ENCODE measurements at places on chromosomes 13 and 19.

DNA sequence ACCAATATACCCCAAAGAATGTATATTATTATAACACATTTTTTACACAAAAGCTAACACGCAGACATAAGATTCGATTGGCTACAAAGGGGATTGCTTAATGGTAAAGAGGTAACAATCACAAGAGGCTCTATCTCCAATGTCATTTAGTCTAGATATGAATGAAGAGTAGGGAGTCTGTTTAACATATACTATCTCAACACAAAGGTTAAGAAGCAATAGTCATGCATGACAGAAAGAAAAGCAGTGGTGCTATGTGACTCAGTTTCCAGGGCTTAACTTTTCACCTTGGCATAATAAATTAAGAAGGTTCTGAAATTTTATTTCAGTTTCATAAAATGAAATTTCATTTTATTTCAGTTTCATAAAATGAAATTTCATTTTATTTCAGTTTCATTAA lies 33.3 kb downstream of the UFM1 start:
- no peak for DNase-seq

GRCh38 chr19:30741566-30741965 lies 369.4 kb downstream of the ZNF536 start:
- DNase-seq: no peak

- no peak for DNase-seq
Observed at GRCh38 chr13:45690636-45691035, 11.5 kb upstream of the CBY2 start.

GRCh38 chr19:45041125-45041524 lies 2.3 kb downstream of the CLASRP start:
- DNase-seq: no peak

- no peak for DNase-seq
Observed at GRCh38 chr19:55212447-55212846, 3.1 kb upstream of the PTPRH start.

- peak; percentile 43 for DNase-seq
Observed at GRCh38 chr13:108961542-108962125, 332.2 kb downstream of the MYO16 start.

- DNase-seq: no peak
Observed at GRCh38 chr13:113080901-113081521, 24.6 kb upstream of the F7 start.

DNA sequence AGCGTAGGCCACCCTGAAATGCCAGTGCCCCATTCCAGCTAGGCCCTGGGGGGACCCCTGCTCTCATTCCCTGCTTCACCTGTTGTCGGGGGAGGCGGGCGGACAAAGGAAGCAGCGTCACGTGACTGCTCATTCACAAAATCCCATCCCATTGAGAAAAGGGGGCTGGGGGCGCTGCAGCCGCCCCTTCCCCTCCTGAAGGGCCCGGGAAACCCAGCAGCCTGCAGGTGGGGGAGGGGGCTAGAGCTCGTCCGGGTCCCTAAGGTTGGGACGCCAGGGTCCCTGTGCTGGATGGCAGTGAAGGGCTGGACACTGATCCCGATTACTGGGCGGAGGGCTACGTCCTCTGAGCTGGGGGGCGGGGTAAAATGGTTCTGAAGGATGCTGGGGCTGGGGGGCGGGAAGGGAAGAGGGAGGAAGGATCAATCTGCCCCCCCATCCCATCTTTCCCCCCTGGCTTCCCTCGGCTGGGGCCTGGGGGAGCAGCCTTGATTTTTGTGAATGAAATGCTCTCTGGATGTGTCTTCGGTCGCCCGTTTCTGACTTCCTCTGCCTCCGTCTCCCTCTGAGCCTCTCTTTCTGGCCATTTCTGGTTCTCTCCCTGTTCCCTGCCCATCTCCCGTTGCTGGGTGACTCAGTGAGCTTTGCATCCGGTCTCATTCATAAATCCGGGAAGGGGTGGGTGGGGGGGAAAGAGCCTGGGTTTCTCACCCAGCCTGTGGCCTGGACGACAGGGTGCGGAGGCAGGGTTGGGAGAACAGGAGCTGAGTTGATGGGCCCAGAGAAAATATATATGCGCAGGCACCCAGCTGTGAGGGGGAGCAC lies 816 bp downstream of the SPRED3 start:
- peak; percentile 89 for DNase-seq

DNA sequence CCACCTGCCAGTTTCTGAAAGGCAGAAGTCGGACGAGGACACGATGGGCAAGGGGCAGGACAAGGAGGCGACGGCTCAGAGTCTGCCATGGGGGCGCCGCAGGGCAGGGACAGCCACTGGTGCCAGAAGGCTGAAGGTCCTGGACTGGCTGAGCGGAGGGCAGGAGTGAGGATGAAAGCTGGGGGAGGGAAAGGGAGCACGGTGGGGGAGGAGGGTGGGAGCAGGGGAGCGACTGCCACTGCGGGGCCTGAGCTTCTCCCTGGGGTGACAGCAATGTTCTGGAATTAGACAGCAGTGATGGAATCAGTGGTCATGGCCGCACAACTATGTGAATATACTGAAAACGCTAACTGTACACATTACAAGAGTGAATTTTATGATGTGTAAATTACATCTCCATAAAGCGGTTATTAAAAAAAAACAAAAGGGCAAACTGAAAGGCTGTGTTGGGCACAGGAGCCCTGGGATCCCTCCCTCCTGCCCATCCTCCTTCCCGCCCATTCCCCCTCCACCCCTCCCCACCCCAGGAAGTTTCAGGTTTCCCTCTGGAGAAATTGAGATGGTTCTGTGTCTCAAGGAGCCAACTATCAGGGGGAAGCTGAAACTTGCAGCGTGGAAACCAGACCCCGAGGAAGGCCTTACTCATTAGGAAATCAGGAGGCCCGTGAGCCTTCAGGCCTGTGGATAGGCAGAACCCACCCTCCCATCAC lies 15.9 kb downstream of the MLLT1 start:
- no peak for DNase-seq

GRCh38 chr19:49861107-49861506 lies 6.3 kb downstream of the PNKP start:
- DNase-seq: no peak

DNA sequence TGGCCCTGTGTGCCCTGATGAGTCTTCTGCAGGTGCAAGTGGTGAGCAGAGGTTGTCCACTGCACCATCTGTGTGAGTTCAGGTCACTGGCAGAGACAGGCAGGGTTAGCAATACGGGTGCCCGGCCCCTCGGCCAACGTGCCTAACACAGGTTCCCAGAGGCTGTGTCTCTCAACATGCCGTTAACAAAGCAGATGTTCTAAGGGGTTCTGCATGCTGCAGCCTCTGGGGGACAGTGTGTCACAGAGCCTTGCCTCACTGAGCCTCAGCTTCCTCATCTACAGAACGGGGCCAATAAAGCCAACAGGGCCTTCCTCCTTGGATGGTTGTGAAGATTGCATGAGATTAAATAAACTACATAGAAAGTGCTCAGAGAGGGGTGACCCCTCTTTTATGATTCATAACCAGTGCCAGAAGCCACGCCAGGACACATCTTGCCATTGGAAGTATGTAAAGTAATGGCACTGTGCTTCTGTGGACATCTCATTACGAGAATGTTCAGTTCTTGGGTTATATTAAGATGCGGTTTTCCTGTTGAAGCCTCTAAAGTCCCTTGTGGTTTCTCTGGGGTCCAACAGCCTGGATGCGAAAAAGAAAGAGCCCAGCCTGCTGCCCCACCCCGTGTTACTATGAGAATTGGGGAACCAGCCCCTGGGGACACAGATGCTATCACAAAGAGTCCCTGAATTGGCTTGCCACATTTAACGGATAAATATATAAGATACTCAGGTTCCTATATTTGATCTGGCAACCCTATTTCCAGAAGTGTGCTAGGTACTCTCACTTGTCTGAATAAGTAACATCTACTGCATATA lies 11.2 kb upstream of the ARHGEF18 start:
- no peak for DNase-seq

- DNase-seq: no peak
Observed at GRCh38 chr13:111901267-111901915, 165.6 kb upstream of the SOX1 start.

- DNase-seq: peak; percentile 70
Observed at GRCh38 chr13:113178070-113178895, 19.8 kb downstream of the PROZ start.

DNA sequence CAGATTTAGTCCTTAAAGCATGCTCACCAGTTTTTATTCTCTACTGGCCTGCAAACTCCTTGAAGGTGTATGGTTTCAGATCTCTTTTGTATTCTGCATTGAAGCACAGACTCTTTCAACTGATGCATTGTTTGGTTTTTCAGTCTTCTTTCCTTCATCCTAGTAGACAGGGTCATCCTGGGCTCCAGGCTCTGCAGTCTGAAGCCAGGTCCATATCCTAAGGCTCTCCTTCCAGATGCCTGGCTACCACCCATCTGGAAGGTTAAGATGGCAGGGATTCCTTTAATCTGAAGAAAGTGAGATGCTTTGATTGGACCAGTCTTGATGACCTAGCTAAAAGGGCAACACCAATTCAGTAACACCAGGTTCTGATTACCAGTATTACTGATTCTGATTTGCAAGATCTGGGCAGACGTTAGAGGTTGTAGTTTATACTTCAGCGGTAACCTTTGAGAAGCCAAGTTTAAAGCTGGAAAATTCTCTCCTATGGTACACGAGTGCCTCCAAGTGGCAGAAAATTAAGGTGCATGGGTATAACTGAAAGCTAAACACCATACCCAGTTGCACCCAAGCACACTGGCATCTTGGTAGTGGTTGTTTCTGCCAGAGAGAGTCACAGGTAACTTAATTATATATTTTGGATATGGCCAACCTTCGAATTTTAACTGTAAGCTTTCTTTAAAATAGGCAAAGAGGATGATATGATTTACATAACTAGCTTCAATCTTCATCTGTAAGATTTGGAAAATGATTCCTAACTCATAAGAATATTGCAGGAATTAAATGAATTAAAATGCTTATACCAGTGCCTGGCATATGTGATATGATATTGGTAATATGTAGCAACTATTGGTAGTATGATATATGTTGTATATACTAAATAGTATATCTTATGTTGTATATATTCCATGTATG lies 1651.9 kb upstream of the MIR17HG start:
- peak; percentile 10 for DNase-seq

DNA sequence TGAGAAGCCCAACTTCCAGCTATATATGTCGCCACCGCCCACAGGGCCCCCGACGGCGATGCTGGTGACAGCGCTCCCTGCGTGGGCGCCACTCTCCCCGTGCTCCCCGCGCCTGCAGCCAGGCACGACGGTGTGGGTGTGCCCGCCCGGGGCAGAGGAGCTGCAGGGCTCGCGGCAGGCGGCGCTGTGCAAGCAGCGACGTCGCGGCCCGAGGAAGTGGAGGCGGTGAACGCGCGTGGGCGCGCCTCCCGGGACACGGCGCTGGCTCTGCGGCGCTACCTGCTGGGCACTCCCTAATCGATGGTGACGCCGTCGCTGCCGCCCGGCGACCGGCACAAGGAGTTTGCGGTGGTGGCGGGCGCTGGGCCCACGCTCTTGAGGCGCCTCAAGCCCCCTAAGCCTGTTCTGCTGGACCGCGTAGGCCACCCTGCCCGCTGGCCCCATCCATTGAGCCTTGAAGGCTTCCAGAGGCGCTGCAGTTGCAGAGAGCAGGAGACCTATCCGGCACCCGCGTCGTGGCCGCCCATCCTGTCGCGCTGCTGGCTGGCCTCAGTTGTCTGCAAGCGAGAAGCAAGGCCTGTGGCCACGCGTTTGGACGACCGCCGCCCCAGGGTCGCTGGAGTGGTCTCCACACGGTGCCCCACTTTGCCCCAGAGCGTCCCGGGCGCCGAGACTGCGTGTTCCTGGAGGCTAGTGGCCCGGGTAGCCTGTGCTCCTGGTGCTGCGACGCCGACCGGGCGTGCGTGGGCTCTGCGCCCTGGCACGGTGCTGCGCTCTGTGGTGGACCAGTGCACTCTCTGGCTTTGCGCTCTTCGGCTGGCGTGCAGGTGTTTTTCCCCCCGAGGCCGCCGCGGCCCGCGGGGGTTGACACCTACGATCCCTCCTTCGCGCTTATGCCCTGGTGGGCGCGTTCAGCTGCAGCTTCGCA lies 23.1 kb downstream of the LRFN3 start:
- peak; percentile 64 for DNase-seq
